ENCODE measurements at places on chromosomes 6 and 20.

DNA sequence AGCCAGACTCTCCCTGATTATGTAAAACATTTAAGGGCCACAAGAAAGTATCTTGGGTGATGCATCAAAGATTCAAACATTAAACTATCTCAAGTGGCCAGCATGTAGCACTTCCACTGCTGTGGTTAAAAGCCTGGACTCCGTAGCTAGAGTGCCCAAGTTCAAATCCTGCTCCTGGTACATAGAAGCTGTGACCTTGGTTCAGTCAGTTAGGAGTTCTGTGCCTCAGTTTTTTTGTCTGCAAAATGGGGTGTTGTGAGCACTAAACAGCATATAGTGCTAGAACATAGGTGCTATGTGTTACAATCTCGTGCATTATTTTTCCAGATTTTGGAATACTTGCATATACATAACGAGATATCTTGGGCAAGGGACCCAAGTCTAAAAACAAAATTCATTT, 68.7 kb downstream of the PSMG4 start:
- no peak for DNase-seq

DNA sequence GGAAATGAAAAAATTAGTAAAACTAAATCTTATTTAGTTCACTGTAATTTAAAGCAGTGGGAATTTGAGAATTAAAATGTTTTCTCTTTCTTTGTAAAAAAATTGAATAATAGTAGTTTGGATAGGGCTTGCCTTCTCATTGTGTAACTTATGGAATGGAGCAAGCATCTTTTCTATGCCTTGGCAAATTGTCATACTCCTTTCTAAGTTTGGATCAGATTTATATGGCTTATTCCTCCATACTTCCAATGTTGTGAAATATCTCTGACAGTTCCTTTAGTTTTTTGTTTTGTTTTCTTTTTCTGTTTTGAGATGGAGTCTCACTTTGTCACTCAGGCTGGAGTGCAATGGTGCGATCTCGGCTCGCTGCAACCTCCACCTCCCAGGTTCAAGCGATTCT, 176.4 kb downstream of the SAMD5 start:
- DNase-seq = no peak

DNA sequence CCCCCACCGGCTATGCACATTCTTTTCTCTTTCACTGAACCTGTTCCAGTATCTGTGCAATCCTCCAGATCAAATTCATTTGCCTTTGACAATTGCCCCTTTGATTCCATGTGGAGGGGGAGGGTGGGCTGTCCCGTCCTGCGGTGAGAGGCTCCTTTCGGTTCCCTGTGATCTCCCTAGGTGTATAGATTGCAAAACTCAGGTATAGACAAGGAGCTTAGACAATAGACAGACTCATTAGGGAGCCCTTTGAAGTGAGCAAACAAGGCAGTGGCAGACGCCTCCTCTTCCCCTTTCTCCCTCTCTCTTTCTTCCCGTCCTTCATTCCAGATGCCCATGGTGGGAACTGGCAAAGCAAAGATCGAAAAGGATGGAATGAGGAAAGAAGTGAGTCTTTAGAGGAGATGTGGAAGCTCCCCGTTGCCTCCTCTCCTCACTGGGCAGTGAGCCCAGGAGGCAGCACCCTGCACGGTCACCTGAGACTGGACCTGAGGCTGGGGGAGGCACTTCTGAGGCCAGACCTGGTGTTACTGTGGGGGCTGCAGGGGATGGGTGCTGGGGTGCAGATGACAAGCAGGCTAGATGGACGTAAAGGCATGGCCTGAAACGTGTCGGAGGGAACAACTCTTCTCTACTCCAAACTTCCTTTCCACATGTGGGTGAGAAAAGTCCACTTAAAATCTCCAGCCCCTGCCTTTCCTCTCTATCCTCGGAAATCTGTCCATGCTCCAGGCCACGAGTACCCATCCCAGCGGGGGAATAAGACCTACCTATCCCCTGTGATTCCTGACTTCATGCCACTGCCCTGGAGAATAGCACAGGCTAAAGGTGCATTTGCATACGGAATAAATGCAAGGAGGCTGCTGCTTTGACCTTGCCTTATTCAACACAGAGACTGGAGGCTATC, 256.6 kb upstream of the FOXQ1 start:
- DNase-seq = no peak

DNA sequence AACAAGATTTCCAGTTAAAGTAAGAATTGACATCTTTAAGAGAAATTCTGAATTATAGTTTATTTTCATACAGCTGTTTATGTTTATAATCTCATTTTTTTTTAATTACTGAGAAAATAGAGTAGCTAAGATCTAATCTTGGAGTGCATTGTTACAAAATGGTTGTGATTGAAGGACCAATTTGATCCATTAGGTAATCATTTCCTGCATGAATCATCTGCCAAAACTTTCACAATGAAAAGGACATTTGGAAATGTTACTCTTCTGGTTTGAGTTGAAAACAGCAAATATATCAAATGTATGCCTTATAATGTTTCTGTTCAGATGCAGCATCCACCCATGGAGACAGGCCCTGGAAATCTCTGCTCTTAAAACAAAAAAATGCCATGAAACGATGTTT, 19.0 kb downstream of the TUBB2A start:
- DNase-seq = no peak

GRCh38 chr6:146651482-146651863, 52.7 kb downstream of the ADGB start:
- DNase-seq = no peak

DNA sequence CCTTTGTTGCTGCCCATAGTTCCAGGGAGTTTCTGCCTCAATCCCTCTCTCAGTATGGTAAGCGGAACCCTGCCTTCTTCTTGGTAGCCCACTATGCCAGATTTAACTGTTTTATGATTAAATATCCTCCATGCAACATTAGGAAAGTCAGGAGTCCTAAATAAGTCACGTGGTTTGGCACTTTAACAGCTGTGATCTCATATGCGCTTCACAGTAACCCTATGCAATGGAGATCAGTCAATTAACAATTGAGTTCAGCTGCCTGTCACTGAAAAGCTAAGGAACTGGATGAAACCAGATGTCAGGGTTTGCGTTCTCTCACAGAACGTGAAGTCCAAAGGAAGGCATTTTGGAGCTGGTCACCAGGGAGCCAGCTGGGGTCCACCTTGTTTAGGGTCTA, 81.6 kb downstream of the PSMB1 start:
- no peak for DNase-seq

DNA sequence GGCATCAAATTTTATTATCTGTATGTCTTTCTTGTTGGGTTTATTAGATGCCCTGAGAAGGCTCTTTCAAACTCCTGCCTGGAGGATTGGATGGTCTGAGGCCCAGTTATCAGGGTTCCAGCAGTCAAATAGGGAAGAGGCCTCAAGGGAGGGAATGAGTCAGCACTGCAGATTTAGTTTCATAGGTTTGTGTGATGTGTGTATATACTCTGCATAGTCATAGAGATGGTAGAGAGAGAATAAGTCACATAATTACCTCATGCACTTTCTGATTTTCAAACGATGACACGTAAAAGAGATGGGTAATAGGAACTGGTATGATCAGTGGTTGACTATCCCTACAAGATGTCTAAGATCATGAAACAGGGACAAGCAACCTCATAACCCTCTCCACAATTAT, 82.1 kb downstream of the ADAT2 start:
- DNase-seq = no peak

DNA sequence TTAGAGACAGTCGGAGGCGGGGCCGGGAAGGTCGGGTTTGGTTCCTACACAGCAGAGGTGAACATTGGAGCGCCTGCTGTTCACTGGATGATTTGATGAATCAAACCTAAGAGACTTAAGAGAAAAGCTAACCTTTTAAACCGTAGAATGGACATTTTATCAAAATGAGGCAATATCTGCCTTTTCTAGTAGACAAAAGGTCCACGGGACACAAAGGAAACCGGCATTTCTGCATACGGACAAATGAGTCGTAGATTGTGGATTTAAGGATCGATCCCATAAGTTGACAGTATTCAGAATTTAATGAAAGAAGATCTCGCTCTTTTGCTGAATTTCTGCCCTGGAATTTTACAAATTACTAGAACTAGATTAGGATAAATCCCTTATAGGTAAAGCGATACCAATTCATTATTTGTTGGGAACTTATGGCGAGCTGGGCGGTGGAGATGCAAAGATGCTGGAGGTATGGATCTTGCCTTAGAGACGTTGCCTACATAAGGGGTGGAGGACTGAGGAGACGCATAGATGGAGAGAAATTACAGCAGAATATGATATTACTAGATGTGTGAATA, 400 bp downstream of the PAK1IP1 start:
- DNase-seq = peak; percentile 24

All from kidney glomerular epithelial cell (primary cell).